Progenitor cell of endocrine pancreas (in vitro differentiated cells): ENCODE measurements at places on chromosomes 7 and 10. TPM values are rescaled to one million over a fixed set of nuclear protein-coding genes. Genes with fewer than 3 reads are reported as not detected.

Gene HMX2
- total RNA-seq: not detected in 2 replicates

Gene IL6
- total RNA-seq: not detected in 2 replicates

Gene SPDYE1
- total RNA-seq: not detected in 2 replicates

Gene AKR1C2
- total RNA-seq: 7.2 and 12.6 TPM in 2 replicates

Gene FAM131B
- 2.3 and 3.7 TPM in 2 replicates for total RNA-seq

Gene ASL
- 35.9 and 37.5 TPM in 2 replicates for total RNA-seq

DNA sequence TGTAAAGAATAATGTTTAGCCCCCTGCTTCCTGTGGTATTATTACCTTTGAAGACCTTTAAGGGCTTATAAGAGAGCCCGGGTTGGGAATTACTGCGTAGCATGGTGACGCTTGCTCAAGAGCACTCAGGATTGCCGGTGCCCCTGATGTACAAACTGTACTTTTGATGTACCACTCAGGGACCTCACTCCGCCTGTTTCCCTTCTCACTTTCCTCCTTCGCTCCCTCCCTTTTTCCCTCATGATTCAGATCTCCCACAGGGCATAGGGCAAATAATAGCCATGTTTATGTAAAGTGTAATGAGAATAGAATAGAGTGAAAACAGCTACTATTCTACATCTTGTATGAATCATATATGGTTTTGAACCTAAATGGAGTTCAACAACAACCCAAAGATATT is 77.8 kb upstream of the PDCD4 start:
- no peak for DNase-seq

- no peak for DNase-seq
These were observed 32.8 kb downstream of the ADRA2A start for GRCh38 chr10:111109501-111110242.

GRCh38 chr10:112295853-112296830 is 12.9 kb downstream of the TECTB start:
- DNase-seq: no peak

DNA sequence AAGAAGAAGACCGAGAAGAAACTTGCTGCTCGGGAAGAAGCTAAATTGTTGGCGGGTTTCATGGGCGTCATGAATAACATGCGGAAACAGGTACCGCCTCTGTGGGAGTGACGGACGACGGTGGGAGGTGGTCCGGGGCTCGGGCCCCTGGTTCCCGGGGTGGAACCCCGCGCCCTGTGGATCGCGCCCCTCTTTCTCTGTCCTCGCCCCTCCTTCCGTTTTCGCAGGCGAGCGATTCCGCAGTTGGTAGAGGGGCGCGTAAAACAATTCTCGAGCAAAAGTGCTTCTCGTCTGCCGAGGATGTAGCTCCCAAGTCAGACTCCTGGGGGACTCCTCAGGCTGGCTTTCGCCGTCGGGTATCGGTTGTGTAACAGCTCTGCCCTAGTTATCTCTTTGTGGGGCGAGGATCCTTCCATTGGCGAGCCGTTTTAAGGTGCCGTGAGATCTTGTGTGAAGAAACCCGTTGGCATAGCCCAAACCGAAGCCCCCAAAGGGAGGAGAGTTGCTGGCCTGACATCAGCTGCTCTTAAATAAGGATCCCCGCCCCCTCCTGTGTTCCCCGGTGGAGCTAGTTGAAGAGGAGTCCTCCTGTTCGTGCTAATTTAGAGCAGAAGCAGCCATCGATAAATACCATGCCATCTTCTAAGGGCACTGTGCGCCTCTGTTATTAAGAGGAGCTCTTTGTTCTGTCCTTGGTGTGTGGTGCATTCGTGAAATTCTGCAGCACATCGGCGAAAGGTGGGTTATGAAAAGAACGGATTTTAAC is 655 bp downstream of the KLHL7 start:
- DNase-seq: peak; percentile 23

GRCh38 chr7:135215698-135216097 is 4.4 kb upstream of the WDR91 start:
- DNase-seq: no peak

GRCh38 chr7:105097619-105098018 is 83.6 kb downstream of the KMT2E start:
- DNase-seq: no peak

DNA sequence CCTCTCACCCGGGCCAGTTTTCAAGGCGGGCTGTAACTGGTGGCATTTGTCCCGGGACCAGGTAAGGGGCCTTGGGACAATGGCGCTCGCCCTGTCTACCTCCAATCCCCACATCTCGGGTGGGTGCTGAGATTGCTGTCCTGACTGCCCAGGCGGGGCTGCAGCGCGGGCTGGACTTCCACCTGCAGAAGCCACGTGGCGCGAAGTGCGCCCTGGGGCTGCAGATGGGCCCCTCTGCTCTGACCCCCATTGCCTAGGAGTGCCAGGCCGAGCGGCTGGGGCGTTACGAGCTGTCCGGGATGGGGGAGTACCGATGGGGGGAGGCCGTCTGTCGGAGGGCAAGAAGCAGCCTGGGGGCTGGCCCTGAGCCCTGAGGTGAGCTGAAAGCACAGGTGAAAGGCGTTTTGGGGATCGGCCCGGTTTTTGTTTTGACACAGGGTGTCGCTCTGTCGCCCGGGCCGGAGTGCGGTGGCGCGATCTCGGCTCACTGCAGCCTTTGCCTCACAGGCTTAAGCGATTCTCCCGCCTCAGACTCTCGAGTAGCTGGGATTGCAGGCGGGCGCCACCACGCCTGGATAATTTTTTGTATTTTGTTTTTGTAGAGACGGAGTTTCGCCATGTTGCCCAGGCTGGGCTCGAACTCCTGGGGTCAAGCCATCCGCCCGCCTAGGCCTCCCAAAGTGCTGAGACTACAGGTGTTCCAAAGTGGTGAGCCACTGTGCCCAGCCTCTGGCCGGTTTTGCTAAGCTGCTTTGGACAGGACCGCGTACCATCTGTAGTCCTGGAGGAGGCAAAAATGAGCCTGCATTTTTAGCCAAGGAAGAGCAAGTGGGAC is at the start of gene SFXN2:
SFXN2 (plus strand) TSS at position 16 of the 835 bp plus-strand sequence. CDS start 12,001 bp downstream, outside the sequence.
- no peak for DNase-seq

DNA sequence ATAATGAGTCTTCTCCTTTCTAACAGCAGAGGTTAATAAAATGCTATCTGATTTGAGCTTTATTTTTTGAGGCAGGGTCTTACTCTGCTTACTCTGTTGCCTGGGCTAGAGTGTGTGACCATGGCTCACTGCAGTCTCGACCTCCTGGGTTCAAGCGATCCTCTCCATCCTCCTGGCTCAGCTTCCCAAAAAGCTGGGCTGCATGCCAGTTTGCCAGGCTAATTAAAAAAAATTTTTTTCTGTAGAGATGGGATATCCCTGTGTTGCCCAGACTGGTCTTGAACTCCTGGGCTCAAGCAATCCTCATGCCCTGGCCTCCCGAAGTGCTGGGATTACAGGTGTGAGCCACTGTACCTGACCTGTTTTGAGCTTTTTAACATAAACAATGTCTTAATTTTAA is 56.7 kb downstream of the SCD start:
- DNase-seq: no peak

GRCh38 chr10:8618834-8619233 is 564.3 kb downstream of the GATA3 start:
- DNase-seq: no peak

- no peak for DNase-seq
These were observed 19.5 kb downstream of the EN2 start for GRCh38 chr7:155477476-155477875.

DNA sequence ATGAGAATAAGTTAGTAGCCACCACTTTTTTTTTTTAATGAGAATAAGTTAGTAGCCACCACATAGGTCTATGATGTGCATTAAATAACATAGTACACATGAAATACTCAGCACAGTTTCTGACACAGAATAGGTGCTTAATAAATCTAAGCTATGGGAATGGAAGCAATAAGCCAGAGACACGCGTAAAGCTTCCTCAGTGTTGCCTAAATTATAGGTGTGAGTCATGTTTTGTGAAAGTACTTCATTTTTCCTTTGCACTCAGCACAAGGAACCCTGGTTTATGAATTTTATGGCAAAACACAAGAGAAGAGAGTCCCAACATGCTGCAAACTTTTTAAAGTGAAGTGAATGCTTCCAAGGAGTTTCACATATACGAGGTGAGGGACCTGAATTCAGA is 267.4 kb downstream of the RNLS start:
- no peak for DNase-seq

GRCh38 chr10:17914169-17915045 is 37.3 kb upstream of the SLC39A12 start:
- no peak for DNase-seq

DNA sequence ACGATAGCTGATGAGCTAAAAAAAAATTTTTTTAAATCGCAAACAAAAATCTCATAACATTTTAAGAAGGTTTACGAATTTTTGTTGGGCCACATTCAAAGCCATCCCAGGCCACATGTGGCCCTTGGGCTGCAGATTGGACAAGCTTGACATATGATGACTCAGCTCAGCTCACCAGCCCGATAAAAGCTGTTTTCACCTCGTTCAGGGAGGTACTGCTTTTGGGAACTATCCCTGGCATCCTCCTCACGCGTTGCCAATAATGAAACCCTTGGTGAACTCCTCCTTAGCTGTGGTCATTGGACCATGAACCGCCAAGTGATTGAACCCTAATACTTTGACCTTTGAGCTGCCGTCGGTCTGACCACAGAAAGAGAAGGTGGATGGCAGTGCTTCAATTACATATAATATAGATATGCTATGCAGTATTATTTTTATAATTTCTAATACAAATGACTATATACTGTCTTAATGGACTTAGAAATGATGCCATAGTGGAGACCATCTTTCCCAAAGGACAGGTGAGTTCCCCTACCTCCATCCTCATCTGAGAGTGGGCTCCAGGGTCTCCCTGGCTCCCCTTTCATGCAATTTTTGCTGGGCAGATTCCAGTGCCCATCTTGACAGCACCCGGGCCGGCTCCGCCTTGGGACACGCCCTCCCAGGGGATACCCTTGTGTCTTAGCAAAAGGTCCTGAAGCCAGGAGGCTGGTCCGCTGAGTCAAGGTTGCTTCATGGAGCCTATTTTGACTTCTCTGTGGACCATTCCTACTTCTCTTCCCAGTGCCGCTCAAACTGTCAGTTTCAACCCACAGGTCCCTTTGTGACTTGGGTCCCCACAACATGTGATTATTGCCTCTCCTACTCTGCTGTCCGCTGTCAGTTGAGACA is 707.2 kb downstream of the PARD3 start:
- DNase-seq: no peak

- no peak for DNase-seq
These were observed 353.7 kb upstream of the ANKRD30A start for GRCh38 chr10:36771725-36772124.

GRCh38 chr7:66183700-66184099 is 21.4 kb upstream of the TPST1 start:
- no peak for DNase-seq

DNA sequence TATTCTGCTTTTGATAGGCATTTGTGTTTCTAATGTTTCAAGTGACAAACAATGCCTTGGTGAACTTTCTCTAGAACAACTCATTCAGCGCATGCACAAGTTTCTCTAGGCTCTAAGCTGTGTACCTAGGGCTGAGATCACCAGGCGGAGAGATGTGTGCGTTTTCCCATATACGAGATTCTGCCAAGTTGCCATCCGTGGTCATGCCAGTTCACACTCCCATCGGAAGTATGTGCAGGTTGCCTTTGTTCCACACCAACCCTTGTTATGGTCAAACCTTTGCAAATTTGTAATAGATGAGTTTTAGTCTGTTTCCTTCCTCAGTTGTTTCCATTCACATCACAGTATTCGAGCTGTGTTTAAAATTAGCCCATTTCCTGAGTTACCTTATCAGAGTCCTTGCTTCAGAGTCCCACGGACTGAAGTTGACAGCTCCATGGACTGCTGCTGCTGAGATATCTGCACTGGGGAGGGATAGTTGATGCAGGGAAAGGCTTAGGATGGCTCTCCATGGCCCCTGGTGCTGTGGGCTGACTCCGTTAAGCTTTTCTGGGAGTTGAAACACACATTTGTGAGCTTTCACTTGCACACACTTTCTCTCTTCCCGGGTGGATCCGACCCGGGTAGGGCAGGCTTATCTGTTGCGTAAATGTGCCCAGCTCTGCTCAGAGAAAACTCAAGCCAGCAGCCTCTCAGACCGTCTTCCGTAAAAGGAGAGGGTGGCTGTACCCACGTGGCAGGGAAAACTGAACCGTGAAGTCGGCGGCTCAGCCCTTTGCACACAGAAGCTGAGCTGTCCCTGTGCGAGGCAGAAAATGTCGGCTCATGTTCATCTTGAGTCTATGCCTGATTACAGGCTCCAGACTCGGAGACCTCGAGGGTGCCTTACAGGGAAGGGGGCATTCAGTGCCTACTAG is 49.4 kb downstream of the HK1 start:
- no peak for DNase-seq

DNA sequence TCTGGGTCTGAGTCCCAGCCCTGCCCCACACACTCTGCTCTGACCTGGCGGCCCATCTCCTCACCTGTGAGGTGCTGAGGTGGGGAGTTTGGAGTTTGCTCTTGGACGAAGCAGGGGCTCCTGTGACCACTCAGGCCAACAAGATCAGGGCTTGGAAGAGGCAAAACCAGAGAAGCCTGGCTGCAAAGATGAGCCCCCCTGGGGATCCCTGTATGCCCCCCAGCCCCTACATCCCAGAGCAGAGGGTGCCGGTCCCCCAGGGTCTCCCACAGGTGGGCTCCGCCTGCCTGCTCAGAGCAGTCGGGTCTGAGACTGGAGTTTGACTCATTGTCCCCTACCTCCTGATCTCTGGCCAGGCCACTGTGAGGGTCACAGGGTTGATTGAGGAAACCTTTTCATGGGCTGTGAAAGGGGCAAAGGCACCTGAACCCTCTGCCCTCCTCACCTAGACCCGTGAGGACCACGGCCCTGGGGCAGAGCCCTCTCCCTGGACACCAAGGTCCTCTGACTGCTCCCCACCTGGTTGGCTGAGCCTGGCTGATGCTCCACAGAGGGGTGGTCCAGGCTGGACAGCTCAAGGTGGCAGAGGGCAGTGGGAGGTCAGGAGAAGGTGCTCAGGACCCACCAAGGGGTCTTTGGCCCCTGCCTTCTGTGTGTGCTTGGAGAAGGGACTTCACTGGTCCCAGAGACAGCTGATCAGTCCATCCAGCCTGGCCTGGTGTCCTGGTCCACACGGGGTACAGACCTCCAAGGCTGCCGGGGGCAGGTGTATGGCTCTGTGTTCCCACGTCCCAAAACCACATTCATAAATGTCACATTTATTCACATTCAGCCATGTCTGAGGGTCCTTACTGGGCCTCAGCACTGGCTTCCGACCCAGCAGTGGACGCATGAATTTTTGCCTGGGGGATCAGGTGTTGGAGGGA is 9.1 kb upstream of the SCART1 start:
- DNase-seq: no peak

GRCh38 chr7:150946421-150947240 is 31.5 kb downstream of the KCNH2 start:
- DNase-seq: no peak

DNA sequence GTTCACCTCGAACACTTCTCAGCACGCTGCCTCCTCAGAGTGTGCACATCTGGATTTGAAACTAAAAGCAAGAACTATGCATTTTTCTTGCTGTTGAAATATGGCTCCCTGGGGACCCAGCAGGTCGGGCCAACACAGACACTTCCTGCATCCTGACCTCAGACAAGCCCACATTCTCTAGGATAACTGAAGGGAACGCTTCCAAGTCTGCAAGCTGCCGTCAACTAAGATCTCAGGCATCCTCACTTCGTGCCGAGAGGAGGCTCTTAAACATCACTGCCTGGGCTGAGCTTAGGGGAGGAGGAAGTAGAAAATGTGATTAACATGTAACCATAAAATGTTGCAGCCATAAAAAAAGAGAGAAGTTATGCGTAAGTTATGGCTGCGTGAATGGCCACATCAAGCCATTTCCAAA is 65.5 kb downstream of the PYROXD2 start:
- no peak for DNase-seq

- no peak for DNase-seq
These were observed 3.5 kb upstream of the SLC35B4 start for GRCh38 chr7:134320201-134320600.

GRCh38 chr10:6823770-6824169 is 243.7 kb upstream of the PRKCQ start:
- no peak for DNase-seq
